ENCODE measurements at places on chromosomes 7 and 10.
A peak's percentile ranks its signal among the peaks of the same experiment; 100 is the strongest.

DNA sequence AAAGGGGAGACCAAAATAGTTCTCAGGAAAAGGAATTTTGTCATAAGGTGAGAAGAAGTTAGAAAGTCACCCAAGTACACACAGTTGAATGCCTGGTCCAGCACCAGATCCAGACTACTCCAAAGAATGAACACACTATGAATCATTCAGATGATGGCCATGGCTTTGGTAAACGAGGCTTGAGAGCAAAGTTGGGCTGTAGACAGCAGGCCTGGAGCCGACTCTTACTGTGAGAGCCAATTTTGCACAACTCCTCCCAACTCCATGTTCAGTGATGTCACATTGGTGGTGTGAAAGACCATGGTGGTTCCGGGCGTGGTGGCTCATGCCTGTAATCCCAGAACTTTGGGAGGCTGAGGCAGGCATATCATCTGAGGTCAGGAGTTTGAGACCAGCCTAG is 131.6 kb downstream of the PKD1L1 start:
- DNase-seq: peak; percentile 80

GRCh38 chr10:101967119-101967518 is 88.9 kb downstream of the ARMH3 start:
- no peak for DNase-seq

DNA sequence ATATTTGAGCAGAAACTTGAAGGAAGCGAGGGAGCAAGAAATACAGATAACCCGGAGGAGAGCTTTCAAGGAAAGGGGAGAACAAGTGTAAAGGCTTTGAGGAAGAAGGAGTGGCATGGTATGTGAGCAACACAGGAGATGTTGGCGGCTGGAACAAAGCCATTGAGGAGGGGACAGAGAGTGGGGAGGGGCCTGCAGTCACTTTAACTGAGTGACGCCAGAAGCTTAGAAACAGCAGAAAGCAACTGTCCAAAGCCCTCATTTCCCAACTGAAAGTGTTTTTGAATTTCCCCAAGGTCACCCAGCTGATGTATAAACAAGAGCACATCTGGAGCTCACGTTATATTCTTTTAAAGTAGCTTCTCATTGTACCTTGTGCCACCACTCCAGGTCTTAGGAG is 19.1 kb downstream of the AUTS2 start:
- DNase-seq: no peak

DNA sequence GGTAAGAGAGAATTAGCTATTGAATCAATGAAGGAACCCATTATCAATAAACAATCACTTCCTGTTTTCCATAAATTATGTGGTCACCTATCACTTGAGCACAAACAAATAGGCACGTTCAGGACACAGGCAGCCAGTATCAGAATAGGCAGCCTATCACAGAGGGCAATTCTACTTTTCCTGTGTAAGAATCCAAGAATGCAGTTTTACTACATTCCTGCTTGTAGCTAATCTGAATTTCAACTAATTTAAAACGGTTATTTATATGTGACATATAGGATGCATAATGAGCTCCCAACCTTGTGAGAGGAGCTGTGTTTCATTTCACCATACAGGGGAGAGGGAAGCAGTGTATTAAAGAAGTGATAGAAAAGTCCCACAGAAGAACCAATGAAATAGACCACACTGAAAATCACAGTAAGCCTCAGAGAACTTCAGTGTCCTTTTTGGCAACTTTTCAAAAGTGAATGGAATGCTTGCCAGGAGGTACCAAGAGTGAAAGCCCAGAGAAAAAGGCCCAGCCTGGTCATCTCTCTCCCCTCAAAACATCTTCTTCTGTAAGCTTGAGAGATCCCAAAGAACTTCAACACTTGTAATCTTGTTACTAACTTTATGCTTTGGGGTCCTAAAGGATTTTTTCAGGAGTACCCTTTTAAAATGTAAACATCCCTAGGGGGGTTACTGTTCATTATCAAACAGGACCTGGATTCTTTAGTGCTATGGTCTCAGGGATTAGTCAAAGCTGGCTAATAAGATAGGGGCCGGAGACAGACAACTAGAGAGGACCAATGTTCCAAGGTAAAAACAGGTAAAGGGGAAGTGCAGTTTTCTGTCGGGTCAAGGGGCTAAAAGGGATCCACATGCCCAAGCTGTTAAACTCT is 1.3 kb downstream of the IMMP2L start:
- DNase-seq: peak; percentile 49

DNA sequence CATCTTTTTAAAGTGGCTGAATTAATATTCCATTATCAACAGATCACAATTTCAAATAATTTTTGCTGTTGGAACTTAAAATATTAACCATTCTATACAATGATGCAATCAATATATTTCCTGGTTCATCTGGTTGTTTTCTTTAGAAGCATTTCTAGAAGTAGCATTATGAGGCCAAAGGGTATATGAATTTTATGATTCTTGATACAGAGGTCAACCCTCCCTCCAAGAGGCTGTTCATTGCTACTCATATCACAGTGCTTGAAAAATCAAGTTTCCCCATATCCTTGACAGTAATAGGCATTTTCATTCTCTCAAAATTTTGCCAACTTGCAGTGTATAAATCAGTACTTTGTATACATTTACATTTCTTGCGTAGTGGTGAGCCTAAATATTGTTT is 312.6 kb downstream of the BMPER start:
- no peak for DNase-seq

Data from fibroblast of skin of right biceps (primary cell).